D721Med (cell line): ENCODE measurements at places on chromosomes 3 and 15.

DNA sequence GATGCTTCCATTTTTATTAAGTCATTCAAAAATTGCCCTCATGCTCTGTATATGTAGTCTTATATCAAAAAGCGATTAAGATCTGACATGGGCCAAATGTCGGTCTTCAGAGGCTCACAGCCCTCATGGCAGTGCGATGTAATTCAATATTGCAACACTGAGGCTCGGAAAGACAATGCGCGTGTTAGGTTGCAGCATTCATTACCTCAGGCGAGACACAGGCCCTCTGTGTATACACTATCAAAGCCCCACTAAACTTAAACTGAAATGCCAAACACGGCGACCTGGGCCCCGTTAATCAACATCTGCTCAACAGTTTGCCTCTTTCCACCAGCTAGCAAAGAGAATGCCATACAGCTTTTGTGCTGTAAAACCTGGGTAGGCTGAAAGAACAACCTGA, 413.4 kb downstream of the ERC2 start:
- no peak for DNase-seq

DNA sequence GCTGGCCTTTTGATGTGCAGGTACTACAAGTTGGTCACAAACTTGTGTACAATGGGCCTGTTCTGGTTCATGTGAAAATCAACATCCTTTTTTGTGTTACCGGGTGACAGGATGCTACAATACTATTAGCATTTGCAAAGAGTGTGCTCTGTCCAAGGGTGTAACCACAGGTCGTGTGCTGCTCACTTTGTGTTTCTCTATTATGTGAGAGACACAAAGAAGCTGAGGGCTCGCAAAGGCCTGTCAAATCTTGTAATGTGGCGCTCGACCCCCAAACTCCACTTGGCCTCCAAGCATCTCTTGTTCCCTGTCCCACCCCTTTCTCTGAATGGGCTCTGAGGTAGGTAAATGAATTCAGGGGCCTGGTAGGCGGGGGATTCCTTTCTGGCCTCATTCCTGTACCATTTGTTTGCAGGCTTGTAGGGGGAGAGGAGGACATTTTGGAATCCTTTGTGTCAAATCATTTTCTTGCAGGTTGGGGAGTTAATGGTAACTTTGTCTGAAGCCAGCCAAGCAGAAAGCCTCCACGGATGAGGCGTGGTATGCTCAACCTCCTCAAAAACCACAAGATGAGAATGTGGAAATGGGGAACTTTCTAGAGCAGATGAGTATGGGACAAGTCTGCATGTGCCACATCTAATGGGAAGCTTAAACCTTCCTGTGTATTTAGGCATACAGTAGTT, 109.1 kb downstream of the OPA1 start:
- no peak for DNase-seq

DNA sequence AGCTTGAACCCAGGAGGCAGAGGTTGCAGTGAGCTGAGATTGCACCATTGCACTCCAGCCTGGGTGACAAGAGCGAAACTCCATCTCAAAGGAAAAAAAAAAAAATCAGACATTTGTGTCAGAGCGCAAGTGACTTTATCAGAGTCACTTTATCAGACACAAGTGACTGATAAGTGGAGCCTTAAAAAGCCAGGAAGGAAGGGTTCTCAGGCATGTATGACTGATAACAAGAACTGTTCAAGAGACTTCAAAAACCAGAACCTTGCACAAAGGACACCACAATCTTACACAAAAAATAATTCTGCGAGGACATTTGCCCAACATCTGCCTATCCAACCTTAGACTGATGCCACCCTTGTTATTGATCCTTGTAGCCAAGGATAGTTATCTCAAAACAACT, 13.3 kb upstream of the CFAP44 start:
- DNase-seq, result no peak

- no peak for DNase-seq
These were observed 5.5 kb downstream of the SUMF1 start for GRCh38 chr3:4461468-4462090.

GRCh38 chr3:147367676-147368075, 38.7 kb downstream of the ZIC4 start:
- no peak for DNase-seq

- DNase-seq, result no peak
These were observed 28.5 kb upstream of the SLC6A6 start for GRCh38 chr3:14373753-14374376.

DNA sequence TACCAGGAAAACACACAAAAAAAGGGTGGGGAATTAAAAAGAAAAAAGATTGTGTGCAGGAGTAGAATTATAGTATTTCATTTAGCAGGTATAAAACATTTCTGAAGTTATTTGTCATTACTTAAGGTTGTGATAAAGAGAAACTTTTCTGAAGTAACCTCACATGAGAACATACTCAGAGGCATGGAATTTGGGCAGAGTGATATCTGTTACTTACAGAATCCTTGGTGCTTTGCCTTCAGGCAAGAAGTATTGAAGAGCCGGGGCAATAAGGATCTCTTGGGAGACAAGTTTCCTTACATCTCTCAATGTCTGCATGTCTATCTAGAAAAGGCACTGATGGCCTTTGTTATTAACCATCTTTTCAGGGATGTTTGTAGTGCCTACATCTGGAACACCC, 179.7 kb upstream of the ROBO1 start:
- DNase-seq, result no peak

GRCh38 chr3:139318431-139318816, 25.4 kb upstream of the MRPS22 start:
- DNase-seq, result no peak
